Psoas muscle (tissue), 8 donors: ENCODE measurements at places on chromosomes 6 and 20. TPM values are rescaled to one million over a fixed set of nuclear protein-coding genes. Genes with fewer than 3 reads are reported as not detected.

TULP1 gene
- total RNA-seq = not detected

SLC35B2 gene
- total RNA-seq = 13.6 TPM

DEF6 gene
- total RNA-seq = 0.46 TPM

NOX3 gene
- not detected for total RNA-seq

PSORS1C2 gene
- total RNA-seq = not detected

RBM39 gene
- 136 TPM for total RNA-seq

ANKEF1 gene
- total RNA-seq = 1.4 TPM

ROMO1 gene
- 137 TPM for total RNA-seq

GCNT2 gene
- 23.1 TPM for total RNA-seq

KHDC1L gene
- not detected for total RNA-seq

CST4 gene
- not detected for total RNA-seq

IPCEF1 gene
- total RNA-seq = 0.40 TPM

MRAP2 gene
- total RNA-seq = 0.16 TPM

HTR1E gene
- total RNA-seq = not detected

PIM1 gene
- 45.5 TPM for total RNA-seq

OOEP gene
- total RNA-seq = not detected

SPATA25 gene
- 1.3 TPM for total RNA-seq

ZNF391 gene
- 0.81 TPM for total RNA-seq

APCDD1L gene
- 0.14 TPM for total RNA-seq

CAGE1 gene
- total RNA-seq = not detected

FAM83C gene
- total RNA-seq = not detected

GSTA3 gene
- total RNA-seq = not detected

ADGRF4 gene
- total RNA-seq = not detected
